ENCODE measurements at places on chromosomes 16 and 17.
A peak's percentile ranks its signal among the peaks of the same experiment; 100 is the strongest.

GRCh38 chr16:7482596-7483290 is 150.1 kb downstream of the RBFOX1 start:
- no peak for DNase-seq

DNA sequence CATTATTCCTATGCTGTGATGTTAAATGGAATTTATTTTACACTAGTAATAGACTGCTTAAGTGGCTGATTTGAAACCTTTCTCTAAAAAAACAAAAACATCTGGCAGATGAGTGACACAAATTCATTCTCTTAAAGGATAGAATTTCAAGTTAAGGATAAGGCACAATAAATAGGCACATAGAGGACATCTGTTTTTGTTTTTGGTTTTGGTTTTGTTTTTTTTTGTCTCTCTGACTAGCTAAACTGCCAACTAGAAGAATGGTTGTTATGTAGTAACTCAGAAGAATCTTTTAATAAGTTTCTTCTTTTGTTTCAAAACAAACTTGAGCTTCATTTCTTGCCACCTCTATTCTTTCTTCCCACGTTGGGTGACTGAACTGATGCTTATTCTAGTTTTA is 5.1 kb upstream of the VPS4A start:
- no peak for DNase-seq

DNA sequence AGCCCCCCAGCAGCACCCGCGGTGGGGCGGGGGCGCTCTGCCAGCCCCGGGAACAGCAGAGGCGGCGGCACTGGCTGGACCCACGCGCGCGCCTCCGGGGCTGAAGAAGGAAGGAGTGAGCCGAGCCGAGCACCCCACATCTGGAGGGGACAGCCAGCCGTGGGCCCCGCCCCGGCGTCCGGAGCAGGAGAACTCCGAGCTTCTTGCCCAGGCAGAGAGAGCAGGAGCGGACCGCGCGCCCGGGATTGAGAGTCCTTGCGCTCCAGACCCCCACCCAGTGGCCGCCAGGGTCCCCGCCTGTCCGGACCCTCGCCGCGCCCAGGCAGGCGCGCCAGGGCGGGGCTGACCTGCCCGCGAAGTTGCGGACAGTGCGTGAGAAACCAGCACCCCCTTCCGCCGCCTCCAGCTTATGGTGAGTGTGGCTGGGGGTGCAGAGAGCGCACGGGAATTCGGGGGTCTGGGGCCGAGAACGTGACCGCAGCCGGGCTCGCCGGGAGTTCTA is 921.9 kb upstream of the EEF2KMT start:
- no peak for DNase-seq

DNA sequence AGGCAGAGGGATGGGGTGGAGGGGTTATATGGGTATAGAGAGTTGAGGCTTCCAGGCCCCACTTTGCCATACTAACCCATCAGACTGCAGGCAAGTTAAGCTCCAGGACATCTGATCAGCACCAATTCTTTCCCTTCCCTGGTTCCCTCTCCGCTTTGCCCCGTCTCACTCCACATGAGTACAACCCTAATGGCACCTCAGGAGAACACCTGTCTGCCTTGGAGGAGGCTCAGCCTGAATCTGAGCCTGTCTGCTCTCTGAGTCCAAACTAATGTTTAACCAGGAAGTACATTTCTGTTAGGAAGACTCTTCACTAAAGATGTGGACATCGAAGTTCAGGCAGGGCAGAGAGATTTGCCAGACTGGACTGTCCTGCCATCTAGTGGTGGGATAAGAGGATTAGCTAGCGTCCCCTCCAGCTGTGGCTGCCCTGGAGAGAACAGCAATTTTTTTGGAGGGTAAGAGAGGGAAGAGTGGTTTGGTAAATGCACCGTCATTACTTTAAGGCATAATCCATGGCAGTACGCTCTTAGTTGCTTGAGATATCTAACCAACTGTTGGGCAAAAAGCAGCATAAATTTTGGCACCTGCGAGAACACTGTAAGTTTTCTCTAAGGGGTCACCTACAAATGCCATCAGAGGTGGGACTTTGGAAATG is 29.2 kb upstream of the LRRC75A start:
- peak; percentile 14 for DNase-seq

DNA sequence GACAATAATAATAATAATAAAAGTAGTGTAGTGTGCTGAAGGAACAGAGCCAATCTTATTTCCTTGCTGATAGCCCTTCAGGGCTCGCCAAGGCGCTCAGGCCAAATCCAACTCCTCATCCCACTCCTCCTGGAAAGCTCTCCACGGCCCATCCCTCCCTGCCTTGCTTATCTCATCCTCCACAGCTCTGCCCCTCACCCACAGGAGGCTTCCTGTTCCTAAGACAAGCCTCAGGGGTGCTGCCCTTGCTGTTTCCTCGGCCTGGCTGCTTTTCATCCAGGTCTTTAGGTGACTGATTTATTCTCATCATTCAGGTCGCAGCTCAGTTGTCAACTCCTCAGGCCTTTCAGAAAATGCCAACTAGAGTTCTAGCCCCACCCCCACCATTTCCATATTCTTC is 11.2 kb downstream of the GTF3C1 start:
- DNase-seq, result no peak

DNA sequence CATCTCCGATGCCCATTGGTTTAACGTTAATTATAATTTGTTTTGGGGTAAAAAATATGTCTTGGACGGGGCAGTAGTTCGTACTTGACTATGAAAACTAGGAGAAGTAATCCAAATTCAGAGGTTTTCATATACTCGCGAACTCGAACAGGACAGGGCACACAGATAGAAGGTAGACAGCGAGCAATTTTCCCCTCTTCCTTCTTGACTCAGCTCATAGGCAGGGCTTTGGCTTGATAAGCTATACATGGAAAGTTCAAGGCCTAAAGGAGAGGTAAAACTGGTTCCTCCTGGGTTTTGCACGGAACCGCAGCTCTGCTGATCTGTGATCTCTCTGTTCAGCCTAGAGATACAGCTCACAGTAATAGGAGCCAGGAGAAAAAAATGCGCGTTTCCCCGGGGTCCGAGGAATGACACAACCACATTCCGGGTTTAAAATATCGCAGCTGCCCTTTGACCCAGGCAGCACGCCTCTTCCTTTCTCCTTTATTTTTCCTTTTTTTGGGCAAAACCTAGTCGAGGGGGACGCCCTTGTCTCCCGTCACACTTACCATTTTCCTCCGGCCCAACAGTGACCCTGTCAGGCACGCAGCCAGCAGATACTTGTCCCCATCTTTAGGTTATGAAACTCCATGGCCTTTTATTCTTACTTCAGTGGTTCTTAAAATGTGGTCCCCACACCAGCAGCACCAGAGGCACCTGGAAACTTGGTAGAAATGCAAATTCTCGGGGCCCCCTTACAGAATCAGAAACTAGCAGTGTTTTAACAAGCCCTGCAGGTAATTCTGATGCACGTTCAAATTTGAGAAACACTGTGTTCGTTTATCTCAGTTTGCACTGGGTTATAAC is 1.7 kb upstream of the LASP1 start:
- no peak for DNase-seq

GRCh38 chr17:21676281-21677111 is 15.8 kb upstream of the KCNJ18 start:
- DNase-seq, result no peak
